ENCODE measurements at places on chromosomes 5 and 9.

GRCh38 chr5:120388016-120388781 lies 75.9 kb upstream of the PRR16 start:
- DNase-seq = peak; percentile 93

DNA sequence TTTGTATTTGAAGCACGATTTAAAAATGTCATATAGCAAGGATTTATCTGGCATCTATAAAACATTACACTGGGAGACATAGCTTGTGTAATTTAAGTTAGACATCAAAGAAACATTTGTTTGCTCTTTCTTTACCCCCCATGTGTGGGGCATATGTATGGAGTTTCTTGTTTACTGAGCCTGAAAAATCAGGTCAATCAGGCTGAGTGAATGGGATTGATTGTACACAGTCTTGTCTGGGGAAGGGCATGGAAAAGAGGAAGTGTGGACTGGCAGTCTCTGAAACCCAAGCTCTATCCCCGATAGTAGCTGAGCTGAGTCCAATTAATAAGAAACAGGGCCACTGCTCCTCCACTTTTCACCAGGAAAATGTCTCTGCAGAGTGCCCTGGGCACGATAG lies 49.4 kb downstream of the SLC46A2 start:
- DNase-seq = no peak

GRCh38 chr9:109950710-109951443 lies 170.9 kb downstream of the PALM2AKAP2 start:
- no peak for DNase-seq

DNA sequence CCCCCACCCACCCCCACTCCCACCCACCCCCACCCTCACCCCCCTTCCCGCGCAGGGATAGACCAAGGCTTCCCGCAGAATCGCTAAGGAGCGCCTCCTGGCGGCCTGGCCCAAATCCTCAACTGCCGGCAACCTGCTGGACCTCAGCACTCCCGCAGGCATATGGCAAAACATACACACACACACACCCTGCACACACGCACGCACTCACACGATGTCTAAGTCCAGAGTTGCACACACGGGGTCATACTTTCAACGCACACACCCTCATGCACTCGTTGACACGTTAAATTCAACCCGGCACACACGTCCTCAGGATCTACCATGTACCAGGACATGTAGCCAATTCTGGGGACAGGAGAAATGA lies 1.7 kb downstream of the CPLX2 start:
- no peak for DNase-seq

GRCh38 chr5:11760934-11761603 lies 143.2 kb downstream of the CTNND2 start:
- no peak for DNase-seq

DNA sequence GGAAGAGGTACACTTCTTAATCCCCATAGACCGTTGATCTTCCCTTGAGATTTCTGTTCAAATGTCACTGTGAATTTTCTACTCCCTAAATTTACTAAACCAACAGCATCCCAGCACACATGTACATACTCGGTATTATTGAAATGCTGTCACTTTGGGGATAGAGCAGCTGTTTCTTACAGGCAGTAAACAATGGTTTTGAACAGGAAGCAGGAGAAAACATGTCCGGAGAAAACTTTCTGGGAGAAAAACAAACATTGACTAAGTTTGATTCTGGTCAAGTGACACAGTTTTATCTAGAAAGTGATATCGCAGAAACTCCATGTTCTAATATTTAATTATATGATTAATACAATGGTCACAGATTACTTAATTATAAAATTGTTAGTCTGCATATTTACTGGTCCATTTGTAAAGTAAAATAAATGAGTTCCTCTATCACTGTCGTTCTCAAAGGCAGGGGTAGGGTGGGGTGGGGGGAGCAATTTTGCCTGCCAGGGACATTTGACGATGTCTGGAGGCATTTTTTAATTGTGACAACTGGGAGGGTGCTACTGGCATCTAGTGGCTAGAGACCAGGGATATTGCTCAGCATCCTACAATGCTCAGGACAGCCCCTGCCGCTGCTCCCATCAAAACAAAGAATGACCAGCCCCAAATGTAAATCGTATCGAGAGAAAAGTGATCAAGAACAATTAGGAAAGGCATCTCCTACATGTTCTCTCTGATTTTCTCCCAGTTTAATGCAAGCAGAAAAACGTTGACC lies 12.2 kb downstream of the TAS2R1 start:
- peak; percentile 37 for DNase-seq

DNA sequence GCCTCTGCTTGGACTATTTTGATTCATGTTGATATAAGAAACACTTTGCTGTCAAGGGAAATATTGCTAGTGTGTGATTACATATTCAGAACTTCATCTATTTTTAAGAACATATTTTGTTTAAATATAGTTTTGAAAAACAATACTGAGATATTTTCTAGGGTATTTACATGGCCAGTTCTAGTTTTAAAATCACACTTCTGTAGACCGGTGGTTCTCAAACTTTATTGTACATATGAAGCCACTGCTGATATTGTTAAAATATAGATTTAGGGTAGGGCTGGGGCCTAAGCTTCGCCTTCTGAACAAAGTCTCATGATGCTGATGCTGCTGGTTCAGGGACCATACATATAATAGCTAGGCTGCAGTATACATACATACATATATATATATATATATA lies 1000.0 kb downstream of the PTPRD start:
- no peak for DNase-seq

DNA sequence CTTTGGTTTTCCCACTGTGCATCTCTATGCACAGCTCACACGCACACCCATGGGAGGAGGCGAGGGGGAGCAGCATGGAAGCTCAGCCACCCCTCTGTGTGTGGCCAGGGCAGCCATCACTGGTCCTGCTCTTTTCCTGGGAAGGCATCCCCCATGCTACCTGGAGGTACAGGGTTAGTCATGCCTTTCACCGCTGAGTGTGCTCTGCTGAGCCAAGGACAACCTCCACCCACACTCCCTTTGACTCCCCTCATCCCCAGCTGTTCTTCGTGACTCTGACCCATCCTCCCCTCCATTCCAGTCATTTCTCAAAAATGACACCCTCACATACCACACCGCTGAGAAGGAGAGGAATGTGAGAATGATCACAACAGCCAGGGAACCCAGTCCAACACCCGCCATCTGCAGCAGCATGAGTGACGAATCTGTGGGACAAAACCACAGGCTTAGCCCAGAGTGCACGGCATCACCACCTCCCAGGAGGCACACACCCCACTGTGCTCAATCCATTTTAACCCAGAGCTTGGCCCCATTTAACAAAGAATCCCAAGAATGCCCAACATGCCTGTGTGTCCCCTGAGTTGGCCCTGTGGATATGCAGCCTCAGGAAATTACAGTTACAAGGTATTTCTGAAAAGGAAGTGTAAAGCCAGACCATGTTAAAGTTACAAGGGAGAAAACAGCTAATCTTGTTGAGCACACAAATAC lies 133.4 kb downstream of the SUSD1 start:
- peak; percentile 100 for DNase-seq

DNA sequence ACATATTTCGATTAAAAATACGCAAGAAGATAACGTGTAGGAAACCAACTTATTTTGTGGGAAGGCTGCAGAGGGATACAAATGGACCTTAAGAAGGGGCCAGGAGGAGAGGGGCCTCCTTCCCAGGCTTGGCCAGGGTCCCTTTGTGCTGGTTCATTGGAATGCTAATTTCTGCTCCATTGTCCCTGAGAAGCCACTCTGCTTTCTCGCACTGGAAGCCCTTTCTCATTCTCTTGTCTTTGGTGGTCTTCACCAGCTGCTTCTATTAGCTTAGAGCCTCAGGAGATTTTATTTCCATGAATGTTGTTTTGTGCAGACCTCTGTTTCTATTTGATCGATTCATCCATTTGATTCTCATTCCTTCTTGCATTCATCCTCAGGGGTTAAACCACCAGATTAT lies 325.4 kb downstream of the TMEM38B start:
- no peak for DNase-seq

Measured in M059J (cell line).